GM12878 (cell line): ENCODE measurements at places on chromosomes 5 and 9.

- H3K27me3 ChIP-seq, result no peaks in the 10 kb centered on the region
- H3K36me3 ChIP-seq, result no peaks in the 10 kb centered on the region
- DNase-seq, result no peak
- H3K27ac ChIP-seq, result peak overlapping the region; percentile 27
- H3K4me3 ChIP-seq, result no peak overlapping the region
- H3K4me1 ChIP-seq, result peaks cover 19% of the 10 kb centered on the region
Observed at GRCh38 chr9:76644171-76644570, 120.1 kb upstream of the PCA3 start.

DNA sequence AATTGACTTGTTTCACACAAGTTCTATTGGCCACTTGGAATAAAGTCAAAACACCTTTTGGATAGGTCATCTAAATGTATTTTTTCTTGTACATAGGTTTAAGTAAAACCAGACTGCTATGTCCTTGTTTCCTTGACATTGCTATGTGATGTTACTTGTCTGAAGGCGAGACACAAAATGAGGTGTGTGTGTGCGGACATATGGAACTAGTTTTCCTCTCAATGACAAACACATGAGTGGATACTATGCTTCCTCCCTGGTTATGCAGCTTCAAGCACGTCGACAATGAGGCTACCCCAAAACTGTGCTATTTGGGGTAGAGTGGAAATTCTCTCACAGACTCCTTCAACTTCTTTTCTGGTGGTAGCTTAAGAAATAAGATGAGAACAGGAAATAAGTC, 276.8 kb downstream of the GAS1 start:
- DNase-seq, result no peak
- no peaks in the 10 kb centered on the region; the same call in 1 of the 2 replicates for H3K27me3 ChIP-seq
- H3K27ac ChIP-seq, result no peak overlapping the region
- H3K36me3 ChIP-seq, result no peaks in the 10 kb centered on the region
- no peaks in the 10 kb centered on the region for H3K4me1 ChIP-seq

DNA sequence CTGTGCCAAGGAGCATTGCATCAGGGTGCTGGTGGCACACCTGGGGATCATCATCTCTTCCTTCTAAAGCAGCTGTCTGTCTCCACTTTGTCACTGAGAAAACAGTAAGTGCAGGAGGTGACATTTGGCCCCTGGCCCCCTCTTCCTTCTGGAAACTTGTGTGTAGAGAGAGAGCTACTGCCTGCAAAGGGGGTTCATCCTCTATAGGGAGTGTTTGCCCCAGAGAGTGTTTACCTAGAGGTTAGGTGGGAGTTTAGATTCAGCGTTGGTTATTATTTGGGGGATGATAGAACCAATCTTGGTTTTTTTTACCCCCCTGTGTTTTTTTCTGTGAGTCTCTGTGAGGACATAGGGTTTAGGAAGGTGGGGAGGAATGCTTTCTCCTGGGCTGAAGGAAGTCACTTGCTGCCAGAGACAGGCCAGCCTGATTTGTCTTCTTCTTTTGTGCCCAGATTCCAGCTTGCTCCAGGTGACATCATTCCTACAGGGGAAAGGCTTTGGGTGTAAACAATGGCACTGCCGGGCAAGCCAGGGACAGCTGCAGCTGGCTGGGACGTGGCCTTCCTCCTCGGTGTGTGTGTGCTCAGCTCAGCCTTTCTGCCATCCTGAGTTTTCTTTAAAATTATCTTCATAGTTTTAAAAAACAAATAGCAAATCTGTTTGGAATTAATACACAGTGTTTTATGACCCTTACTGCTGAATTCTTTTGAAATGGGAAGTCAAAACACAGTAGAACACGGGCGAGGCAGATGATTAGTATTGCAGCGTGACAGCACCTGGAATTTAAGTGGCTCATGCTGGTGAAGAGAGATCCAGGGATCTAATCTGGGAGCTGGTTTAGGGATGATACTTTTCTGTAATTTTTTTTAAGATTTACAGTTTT, 24.5 kb downstream of the PRRC2B start:
- H3K4me3 ChIP-seq, result no peak overlapping the region
- no peak for DNase-seq
- H3K27ac ChIP-seq, result no peak overlapping the region
- H3K4me1 ChIP-seq, result peaks cover 16% of the 10 kb centered on the region

- H3K4me1 ChIP-seq, result no peaks in the 10 kb centered on the region
- DNase-seq, result no peak
- H3K4me3 ChIP-seq, result no peak overlapping the region
- no peaks in the 10 kb centered on the region for H3K27me3 ChIP-seq
Observed at GRCh38 chr5:139851558-139851957, 56.0 kb downstream of the PSD2 start.

GRCh38 chr9:112489876-112490666, 3.4 kb downstream of the KIAA1958 start:
- H3K36me3 ChIP-seq, result peaks cover 6% of the 10 kb centered on the region
- H3K4me3 ChIP-seq, result no peak overlapping the region
- no peaks in the 10 kb centered on the region for H3K27me3 ChIP-seq
- H3K4me1 ChIP-seq, result no peaks in the 10 kb centered on the region
- DNase-seq, result no peak
- no peak overlapping the region for H3K27ac ChIP-seq

GRCh38 chr9:91680106-91680505, 256.5 kb upstream of the NFIL3 start:
- no peaks in the 10 kb centered on the region for H3K4me1 ChIP-seq
- no peaks in the 10 kb centered on the region for H3K36me3 ChIP-seq
- H3K27ac ChIP-seq, result no peak overlapping the region
- no peak overlapping the region for H3K4me3 ChIP-seq
- DNase-seq, result no peak

DNA sequence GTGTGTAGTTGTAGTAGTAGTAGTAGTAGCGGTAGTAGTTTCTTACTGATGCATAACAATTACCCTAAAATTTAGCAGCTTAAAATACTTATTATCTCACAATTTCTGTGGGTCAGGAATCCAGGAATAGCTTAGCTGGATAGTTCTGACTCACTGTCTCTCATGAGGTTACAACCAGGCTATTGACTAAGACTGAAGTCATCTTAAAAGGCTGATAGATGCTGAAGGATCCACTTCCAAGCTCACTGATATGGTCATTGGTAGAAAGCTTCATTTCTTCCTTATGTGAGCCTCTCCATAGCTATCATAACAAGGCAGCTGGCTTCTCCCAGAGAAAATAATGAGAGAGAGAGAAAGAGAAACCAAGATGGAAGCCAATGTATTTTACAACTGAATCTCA, 147.5 kb upstream of the FBXL17 start:
- DNase-seq, result no peak
- no peaks in the 10 kb centered on the region for H3K4me1 ChIP-seq
- no peaks in the 10 kb centered on the region for H3K36me3 ChIP-seq
- no peak overlapping the region for H3K4me3 ChIP-seq
- H3K27me3 ChIP-seq, result no peaks in the 10 kb centered on the region

GRCh38 chr9:132683873-132684272, 13.6 kb downstream of the GTF3C4 start:
- DNase-seq, result no peak
- peaks cover 10% of the 10 kb centered on the region for H3K4me1 ChIP-seq
- H3K36me3 ChIP-seq, result peaks cover 17% of the 10 kb centered on the region
- no peak overlapping the region for H3K27ac ChIP-seq

DNA sequence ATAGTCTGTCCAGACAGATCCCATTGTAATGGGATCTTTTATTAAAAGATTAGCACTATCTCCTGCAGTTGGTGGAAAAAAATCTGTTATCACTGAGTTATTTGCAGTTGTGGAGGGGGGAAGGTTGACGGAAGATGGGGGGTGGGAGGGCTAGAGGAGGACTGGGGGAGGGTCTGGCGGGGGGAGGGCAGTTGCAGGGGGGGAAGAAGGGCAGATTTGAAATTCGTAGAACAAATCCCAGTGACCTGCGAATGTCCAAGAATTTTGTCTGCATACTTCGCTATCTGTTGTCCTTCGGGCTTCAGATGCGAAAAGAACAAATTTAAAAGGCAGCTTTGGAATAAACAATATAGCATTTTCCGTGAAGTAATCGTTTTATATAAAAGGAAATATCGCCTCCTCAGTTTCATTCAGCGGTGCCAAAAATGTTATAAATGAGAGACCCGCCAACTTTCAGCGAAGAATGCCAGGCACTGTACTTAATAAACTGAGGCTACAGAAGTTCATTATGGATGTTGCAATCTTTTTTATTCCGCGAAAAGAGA, 1.3 kb upstream of the FST start:
- peaks cover 22% of the 10 kb centered on the region for H3K27me3 ChIP-seq
- H3K36me3 ChIP-seq, result no peaks in the 10 kb centered on the region
- no peak for DNase-seq

DNA sequence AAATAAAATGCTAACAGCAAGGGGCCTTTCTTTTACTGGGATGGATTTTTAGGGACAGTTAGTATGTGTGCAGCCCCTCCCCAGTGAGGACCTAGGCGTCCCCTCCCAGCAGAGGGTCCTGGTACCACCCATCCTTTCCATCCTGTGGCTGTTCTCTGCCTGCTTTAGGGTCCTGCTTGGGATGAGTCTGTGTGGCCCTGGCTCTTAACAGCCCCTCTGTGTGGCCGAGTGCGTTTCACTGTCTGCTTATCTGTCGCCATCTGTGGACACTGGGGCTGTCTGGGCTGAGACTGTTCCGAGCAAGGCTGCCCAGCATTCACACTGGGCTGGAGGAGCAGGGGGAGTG, 17.0 kb downstream of the WNK2 start:
- no peak for DNase-seq
- H3K27me3 ChIP-seq, result no peaks in the 10 kb centered on the region
- H3K27ac ChIP-seq, result no peak overlapping the region

DNA sequence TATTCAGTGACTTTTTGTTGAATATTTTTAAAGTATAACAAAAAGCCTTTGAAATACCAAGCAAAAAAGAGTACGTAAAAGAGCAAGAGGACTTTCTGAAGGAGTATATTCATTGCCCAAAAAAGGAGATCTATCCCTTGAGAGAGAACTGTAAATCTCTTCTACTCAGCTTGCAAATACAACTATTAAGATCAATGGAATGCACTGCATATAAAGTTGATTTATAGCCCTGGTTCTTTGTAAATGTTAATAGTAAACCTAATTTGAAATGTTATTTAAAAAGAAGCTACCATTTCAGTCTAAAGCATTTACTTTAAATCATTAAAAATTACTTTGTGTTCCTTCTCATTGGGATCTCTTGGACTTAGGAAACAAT, 168.1 kb downstream of the PDE4D start:
- no peak for DNase-seq
- no peaks in the 10 kb centered on the region for H3K36me3 ChIP-seq
- no peaks in the 10 kb centered on the region for H3K4me1 ChIP-seq

- H3K36me3 ChIP-seq, result no peaks in the 10 kb centered on the region
- no peak for DNase-seq
- no peak overlapping the region for H3K4me3 ChIP-seq
- no peaks in the 10 kb centered on the region; the same call in 1 of the 2 replicates for H3K27me3 ChIP-seq
- no peak overlapping the region for H3K27ac ChIP-seq
Observed at GRCh38 chr9:114109124-114109523, 10.0 kb upstream of the KIF12 start.

GRCh38 chr9:121885345-121885901, 207.7 kb downstream of the TTLL11 start:
- DNase-seq, result no peak
- H3K4me3 ChIP-seq, result no peak overlapping the region
- H3K27me3 ChIP-seq, result no peaks in the 10 kb centered on the region
- H3K4me1 ChIP-seq, result no peaks in the 10 kb centered on the region; the same call in 1 of the 2 replicates
- H3K27ac ChIP-seq, result no peak overlapping the region

DNA sequence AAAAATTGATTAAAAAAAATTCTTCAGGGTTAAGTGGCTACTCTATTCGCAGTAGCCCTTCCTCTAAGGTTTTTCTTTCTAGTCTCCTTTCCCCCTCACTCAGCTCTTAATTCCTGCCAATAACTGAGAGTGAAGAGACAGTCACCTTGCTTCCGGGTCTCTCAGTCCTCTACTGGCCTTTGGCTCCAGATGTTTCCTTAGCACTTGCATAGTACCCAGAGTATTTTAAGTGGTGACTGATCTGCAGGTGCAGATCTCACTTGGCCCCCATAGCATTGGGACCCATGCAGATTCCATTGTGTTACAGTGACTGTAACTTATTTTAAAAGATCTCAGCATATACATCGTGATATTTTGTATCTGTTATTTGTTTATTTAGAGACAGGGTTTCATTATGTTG, 66.2 kb downstream of the GCNT1 start:
- H3K27me3 ChIP-seq, result no peaks in the 10 kb centered on the region
- no peak for DNase-seq
- H3K27ac ChIP-seq, result no peak overlapping the region
- no peaks in the 10 kb centered on the region for H3K36me3 ChIP-seq

GRCh38 chr9:115913696-115914095, 239.9 kb upstream of the PAPPA start:
- no peaks in the 10 kb centered on the region for H3K27me3 ChIP-seq
- no peaks in the 10 kb centered on the region for H3K36me3 ChIP-seq
- no peaks in the 10 kb centered on the region for H3K4me1 ChIP-seq
- H3K27ac ChIP-seq, result no peak overlapping the region

DNA sequence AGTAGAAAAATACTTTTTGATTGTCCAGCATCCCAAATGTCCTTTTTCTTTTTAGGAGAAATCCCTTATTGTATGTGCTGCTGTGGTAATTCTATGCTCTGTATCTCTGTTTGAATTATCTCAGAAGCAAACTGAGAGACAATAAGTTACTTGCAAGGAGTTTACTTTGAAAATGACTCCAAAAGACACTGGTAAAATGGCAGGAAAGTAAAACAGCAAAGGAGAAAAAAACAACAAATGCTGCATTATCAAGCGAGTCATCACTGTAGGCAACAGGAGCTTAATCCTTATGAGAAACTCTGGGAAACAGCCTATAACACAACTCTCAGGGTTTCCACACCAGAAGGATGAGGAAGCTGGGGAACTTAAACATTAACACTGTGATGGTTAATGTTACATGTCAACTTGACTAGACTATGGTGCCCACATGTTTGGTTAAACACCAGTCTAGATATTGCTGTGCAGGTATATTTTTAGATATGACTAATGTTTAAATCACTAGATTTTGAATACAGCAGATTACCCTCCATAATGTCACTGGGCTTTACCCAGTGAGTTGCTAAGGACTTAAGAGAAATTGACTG, 92.6 kb upstream of the GAS1 start:
- no peaks in the 10 kb centered on the region; the same call in 1 of the 2 replicates for H3K27me3 ChIP-seq
- H3K4me3 ChIP-seq, result no peak overlapping the region
- H3K4me1 ChIP-seq, result no peaks in the 10 kb centered on the region
- no peak overlapping the region for H3K27ac ChIP-seq

- peaks cover 1% of the 10 kb centered on the region; the same call in 1 of the 2 replicates for H3K4me1 ChIP-seq
- DNase-seq, result no peak
- no peaks in the 10 kb centered on the region for H3K27me3 ChIP-seq
- H3K36me3 ChIP-seq, result no peaks in the 10 kb centered on the region
- no peak overlapping the region for H3K4me3 ChIP-seq
Observed at GRCh38 chr9:135920256-135920930, 13.0 kb upstream of the CAMSAP1 start.

GRCh38 chr9:37004424-37004935, 29.6 kb downstream of the PAX5 start:
- peak overlapping the region; percentile 98 for H3K27ac ChIP-seq
- peak overlapping the region; percentile 27; the same call in 1 of the 2 replicates for H3K4me3 ChIP-seq
- H3K4me1 ChIP-seq, result peaks cover 92% of the 10 kb centered on the region
- H3K36me3 ChIP-seq, result peaks cover 19% of the 10 kb centered on the region
- no peaks in the 10 kb centered on the region for H3K27me3 ChIP-seq

GRCh38 chr5:170597872-170598271, 94.1 kb downstream of the KCNIP1 start:
- H3K4me1 ChIP-seq, result no peaks in the 10 kb centered on the region
- DNase-seq, result no peak
- H3K27me3 ChIP-seq, result peaks cover 6% of the 10 kb centered on the region
- H3K4me3 ChIP-seq, result no peak overlapping the region
- no peaks in the 10 kb centered on the region for H3K36me3 ChIP-seq

GRCh38 chr5:99058466-99058865, 129.7 kb upstream of the CHD1 start:
- H3K4me3 ChIP-seq, result no peak overlapping the region
- no peaks in the 10 kb centered on the region for H3K27me3 ChIP-seq
- peaks cover 21% of the 10 kb centered on the region for H3K4me1 ChIP-seq

- H3K4me3 ChIP-seq, result no peak overlapping the region
- DNase-seq, result no peak
- H3K36me3 ChIP-seq, result no peaks in the 10 kb centered on the region
- no peaks in the 10 kb centered on the region; the same call in 1 of the 2 replicates for H3K4me1 ChIP-seq
Observed at GRCh38 chr9:131095666-131096268, 564 bp upstream of the AIF1L start.
